ENCODE measurements at places on chromosomes 3 and 15.

DNA sequence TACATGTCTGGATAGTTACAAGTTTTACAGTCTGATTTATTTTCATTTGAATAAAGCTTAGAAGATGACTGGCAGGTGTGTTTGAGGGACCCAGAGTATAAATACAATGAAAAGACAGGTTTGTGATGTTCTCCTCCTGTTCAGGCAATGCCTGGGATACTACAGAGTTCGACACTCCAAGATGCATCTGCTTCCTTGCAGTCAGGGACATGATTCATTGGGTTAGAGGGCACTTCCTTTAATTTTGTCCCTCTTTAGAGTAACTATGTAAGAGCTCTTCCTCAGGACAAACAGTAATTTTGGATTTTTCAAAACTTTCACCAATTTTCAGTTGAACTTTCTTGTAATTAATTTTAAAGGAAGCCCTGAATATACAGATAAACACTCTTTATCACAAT lies 102.0 kb downstream of the LMLN start:
- no peak for DNase-seq

GRCh38 chr3:35946121-35946853 lies 307.0 kb downstream of the ARPP21 start:
- peak; percentile 6 for DNase-seq

DNA sequence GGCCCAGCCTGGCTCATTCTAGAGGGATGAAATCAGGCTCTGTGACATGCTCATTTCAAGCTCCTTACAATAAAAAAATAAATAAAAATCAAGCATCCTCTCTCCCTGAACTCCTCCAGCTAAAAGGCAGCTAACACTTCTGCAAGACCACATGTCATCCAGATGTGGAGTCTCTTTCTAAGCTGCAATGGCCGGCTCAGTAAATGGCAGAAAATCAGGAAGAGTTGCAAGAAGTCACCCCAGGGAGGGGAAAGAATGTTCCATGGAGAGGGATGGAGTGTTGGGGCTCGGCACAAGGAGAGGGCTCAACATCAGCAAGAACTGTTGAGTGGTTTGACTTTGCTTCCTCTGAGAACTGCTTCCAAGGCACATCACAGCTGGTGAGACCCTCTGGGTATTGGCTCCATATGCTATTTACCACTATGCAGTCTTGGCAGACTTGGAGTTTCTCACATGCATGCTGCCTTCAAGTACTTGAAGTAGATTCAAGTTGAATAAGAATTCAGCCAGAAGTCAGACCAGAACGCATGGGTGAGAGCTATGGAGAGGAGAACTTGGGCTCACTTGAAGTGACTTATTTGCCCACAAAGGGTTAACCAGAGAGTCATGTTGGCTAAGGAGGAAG lies 689.0 kb downstream of the NTRK3 start:
- DNase-seq, result no peak

DNA sequence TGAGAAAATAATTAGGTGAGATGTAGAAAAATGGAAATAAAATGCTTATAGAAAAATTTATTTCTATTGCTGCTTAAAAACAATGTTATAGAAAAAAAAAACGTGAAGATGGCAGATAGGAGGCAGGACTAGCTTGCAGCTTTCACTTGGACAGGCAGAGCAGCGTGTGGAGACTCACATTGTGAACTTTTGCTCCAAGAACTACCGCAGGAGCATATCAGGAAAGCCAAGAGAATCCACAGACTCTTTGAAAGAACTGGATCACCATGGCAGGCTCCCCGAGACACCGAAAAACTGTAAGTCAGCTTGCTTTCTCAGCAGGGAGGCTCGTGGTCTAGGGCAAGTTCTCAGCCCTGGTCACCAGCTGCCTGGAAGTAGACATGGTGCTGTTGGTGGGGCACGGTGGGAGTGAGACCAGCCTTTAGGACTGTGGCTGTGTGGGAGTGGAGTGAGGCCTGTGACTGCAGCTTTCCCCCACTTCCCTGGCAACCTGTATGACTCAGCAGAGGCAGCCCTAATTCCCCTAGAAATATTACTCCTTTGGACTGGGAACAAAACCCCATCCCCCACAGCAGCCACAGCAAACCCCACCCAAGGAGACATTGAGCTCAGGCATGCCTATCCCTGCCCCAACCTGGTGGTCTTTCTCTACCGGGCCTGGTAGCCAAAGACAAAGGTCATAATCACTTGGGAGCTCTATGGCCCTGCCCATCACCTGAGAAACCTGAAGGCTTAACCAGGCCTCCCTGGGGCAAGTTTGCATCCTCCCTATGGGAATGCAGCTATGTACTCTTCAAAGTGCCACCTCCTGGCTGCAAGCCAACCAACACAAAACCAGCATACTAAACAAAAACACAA lies 22.8 kb downstream of the STRIT1 start:
- no peak for DNase-seq

DNA sequence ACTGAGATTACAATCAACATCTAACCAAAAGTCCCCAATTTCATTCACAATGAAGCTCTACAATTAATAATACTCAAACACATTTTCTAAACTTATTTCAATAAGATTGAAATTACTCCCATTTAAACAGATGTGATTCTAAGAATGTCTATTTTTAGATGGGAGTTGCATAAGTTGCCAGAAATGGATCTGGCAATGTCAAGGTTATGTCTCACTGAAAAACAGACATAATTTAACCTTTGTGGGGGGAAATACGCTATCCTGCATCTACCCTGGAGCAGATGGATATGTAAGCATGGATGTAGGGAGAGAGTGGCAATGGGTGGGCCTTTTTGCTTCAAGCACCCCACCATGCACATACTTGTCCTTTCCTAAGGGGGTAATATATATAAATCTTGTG lies 6.7 kb upstream of the EIF1B start:
- DNase-seq, result no peak

GRCh38 chr15:62745621-62746225 lies 296.8 kb upstream of the TPM1 start:
- DNase-seq, result no peak

DNA sequence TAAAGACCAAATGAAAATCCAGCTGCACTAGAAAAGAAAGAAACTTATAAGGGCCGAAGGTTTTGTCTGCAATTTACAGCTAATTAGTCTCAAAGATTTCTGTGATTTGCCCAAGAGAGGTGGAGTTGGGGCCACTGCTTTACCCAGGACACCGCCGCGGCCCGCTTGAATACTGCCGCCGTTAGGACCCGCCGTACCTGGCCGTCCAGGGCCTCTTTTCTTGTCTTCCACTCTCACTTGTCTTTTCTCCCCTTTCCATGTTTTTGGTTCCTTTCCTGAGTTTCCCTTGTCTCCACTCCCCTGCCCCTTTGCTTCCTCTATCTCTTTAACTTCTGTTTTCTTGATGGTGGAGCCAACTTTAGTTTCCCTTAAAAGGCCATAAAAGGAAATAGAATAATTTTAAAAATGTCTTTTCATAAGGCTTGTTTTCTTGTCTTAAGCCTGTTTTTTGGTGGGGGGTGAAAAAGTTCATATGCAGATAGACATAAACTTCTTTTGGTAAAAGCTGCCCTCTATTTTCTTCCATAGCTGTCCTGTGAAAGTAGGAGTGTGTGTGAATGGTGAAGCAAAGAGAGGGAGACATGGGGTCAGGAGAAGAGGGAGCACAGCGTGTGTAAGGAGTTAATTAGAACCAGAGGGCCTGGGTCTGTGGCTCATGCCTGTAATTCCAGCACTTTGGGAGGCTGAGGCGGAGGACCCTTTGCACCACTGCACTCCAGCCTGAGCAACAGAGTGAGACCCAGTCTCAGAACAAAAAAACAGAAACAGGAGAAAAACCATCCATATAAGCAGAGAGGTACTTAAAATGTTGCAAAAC lies 16.0 kb upstream of the CCNL1 start:
- peak; percentile 29 for DNase-seq

Data from HEK293T (cell line).